ENCODE measurements at places on chromosomes 3 and 15.

GRCh38 chr15:34754674-34755418 lies at the start of gene GJD2:
Gene GJD2, minus strand, starts transcription at chr15:34754998. Its CDS starts 510 bp downstream, at chr15:34754488.
- peak; percentile 9 for DNase-seq

- no peak for DNase-seq
Measured at GRCh38 chr3:76024640-76025039, 239.3 kb upstream of the ZNF717 start.

DNA sequence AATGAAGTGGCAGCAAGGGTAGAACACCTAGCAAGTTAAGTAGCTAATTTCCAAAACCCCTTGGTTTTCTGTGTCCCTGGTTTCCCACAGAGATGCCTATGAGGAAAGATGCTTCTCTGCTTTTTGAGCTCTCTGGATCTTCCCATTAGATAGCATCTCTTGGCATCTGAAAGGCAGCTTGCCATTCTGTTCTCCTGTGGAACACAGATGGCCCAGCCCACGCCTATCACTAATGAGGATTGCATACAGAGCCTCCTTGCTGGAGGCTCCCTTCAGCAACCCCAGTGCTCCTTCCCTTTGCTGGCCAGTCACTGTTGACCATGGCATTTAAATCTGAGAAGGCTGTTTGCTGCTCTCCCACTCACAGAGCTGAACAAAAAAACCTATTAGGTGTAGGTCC lies 34.4 kb upstream of the ETV5 start:
- DNase-seq = no peak

GRCh38 chr15:57025264-57025926 lies 107.0 kb downstream of the TCF12 start:
- no peak for DNase-seq

DNA sequence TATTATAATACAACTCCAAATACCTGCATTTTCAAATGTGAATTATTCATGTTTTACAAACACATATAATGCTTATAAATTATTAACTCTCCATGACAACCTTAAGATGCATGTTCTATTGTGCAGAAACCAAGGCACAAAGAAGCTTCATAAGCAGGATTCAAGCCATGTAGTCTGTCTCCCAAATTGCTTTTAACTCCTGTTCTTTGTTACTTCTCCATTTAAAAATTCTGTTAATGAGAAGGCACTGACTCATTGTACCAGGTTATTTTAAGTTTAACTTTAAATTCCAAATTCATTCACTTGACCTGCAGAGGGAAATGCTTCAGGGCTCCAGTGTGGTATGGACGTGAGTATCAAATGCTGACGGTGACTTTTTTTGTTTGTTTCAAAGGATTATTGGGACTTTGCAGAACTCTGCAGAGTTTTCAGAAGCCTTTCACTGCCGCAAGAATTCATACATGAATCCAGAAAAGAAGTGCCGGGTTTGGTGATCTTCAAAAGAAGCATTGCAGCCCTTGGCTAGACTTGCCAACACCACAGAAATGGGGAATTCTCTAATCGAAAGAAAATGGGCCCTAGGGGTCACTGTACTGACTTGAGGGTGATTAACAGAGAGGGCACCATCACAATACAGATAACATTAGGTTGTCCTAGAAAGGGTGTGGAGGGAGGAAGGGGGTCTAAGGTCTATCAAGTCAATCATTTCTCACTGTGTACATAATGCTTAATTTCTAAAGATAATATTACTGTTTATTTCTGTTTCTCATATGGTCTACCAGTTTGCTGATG lies 100.0 kb downstream of the MME start:
- no peak for DNase-seq

GRCh38 chr15:40766906-40767837 lies 2.6 kb upstream of the C15orf62 start:
- DNase-seq = no peak

GRCh38 chr3:64228110-64228509 lies 2.8 kb upstream of the PRICKLE2 start:
- no peak for DNase-seq

- no peak for DNase-seq
Measured at GRCh38 chr3:128420720-128421438, 45.8 kb downstream of the DNAJB8 start.

GRCh38 chr15:56047354-56047753 lies 53.9 kb upstream of the NEDD4 start:
- DNase-seq = no peak

- DNase-seq = no peak
Measured at GRCh38 chr3:19595884-19596283, 338.1 kb downstream of the EFHB start.

DNA sequence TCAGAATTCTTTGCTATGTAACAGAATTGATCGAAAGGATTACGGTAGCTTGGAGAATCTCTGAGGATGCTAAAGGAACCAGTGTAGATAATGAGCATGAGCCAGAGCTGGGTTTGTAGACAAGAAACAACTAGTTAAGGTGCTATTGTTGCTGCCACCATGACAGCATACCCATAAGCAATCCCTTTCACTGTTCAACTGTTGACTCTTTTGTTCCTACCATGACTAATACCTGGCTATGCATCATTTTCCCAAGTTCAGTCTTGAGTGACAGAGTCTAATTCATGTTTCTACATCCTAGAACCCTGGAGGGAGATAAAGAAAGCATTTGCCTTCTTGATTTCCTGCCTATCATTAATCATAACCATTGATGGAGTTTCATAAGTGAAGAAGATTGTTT lies 600.3 kb downstream of the OTOL1 start:
- DNase-seq = no peak

GRCh38 chr15:63991706-63992105 lies 54.6 kb downstream of the DAPK2 start:
- DNase-seq = no peak

DNA sequence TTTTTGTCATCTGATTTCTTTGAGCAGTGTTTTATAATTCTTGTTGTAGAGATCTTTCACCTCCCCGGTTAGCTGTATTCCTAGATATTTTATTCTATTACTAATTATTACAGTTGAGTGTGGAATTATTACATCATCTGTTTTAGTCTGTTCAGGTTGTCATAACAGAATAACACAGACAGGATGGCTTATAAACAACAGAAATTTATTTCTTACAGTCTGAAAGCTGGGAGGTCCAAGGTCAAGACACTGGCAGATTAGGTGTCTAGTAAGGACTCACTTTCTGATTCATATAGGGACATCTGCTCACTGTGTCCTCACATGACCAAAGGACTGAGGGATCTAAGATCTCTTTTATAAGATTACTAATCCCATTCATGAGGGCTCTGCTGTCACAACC lies 121.3 kb upstream of the THBS1 start:
- no peak for DNase-seq

DNA sequence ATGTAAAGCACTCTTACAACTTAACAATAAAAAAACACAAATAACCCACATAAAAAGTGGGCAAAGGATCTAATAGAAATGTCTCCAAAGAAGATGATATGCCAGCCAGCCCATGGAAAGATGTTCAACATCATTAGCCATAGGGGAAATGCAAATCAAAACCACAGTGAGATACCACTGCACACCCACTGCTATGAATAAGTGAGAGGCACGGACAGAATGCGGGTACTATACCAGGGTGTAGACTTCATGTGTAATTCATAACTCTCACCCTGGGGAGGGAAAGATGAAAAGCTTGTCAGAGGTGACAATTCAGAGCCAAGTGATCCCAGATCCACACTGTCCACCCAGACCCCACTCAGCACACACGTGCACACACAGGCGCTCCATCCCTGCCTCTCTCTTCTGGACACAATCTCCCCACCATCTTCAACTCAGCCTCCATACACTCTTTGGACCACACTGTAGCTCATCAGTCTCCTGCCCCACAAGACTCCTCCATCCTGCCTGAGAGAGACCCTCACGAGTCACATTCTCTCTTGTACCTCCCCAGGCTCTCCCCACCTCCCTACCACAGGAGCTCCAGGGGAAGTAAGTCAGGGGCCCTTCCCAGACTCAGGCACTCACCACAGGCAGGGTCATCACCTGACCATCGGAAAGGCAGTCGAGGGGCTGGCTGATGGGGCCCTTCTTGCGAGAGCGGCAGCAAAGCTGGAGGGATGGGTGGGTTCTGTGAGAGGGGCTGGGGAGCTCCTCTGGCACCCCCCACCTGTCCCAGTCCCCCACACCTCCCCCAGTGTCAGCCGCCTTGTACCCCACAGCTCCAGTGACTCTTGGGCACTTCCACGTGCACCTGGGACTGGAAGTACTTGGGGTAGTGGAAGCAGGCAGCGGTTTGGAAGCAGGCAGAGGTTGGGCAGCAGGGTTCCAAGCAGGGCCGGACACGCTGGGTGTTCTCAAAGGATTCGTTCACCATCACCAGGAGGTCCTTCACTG lies 21.3 kb downstream of the PLA2G4E start:
- no peak for DNase-seq

DNA sequence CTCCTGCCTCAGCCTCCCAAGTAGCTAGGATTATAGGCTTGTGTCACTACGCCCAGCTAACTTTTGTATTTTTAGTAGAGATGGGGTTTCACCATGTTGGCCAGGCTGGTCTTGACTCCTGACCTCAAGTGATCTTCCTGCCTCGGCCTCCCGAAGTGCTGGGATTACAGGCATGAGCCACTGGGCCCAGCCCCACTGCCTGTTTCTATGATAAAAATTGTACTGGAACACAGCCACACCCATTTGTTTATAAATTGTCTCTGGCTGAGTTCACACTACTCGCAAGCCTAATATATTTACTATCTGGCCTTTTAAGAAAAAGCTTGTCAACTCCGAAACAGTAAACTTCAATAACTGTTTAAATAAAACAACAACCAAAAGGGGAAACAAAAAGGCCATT lies 309.4 kb upstream of the WNT5A start:
- DNase-seq = no peak

Data from NCI-H510A (cell line).